ENCODE measurements at places on chromosomes 16 and 17.

DNA sequence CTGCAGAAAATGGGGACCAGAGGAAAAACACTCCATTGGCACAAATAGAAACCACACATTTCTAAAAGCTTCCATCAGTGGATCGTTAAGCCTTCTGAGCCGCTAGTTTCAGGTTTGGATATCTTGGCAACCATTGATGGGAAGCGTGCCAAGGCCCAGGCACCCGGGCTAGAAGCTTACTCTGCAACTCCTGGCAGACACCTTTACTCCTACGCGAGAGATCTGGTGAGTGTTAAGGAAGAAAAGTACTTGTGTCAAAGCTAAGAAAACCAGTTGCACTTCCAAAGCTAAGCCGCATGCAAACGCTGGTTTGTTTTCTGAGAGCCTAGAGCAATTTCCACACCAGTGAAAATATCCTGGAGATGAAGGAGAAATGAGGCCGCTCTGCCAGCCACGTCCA is 472.4 kb downstream of the PMP22 start:
- H3K27me3 ChIP-seq = peaks cover 7% of the 10 kb centered on the region
- DNase-seq = no peak
- H3K4me1 ChIP-seq = no peaks in the 10 kb centered on the region
- no peak overlapping the region for H3K4me3 ChIP-seq
- H3K36me3 ChIP-seq = no peaks in the 10 kb centered on the region
- no peak overlapping the region for H3K27ac ChIP-seq

DNA sequence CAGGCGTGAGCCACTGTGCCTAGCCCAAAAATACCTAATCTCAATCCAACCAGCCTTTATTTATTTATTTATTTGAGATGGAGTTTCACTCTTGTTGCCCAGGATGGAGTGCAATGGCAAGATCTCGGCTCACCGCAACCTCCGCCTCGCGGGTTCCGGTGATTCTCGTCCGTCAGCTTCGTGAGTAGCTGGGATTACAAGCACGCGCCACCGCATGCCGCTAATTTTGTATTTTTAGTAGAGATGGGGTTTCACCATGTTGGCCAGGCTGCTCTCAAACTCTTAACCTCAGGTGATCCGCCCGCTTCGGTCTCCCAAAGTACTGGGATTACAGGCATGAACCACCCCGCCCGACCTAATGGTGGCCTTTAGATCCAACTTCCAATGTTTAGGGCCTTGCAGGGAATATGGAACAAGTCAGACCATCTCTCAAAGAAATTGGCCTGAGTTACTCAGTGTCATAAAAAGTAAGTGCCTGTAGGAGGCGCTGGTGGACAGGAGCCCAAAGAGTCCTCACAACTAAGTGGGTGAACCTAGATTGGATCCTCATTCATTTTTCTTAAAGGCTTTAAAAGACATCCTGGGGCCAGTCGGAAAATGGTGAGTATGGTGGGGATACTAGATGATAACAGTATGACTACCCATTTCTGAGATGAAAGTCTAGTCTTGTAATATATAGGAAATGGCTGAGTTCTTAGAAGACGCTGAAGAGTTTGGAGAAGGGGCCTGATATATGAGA is 4.6 kb downstream of the ZSCAN10 start:
- peak; percentile 48 for DNase-seq
- no peaks in the 10 kb centered on the region for H3K27me3 ChIP-seq
- H3K4me1 ChIP-seq = peaks cover 36% of the 10 kb centered on the region
- no peaks in the 10 kb centered on the region for H3K36me3 ChIP-seq
- peak overlapping the region; percentile 13 for H3K4me3 ChIP-seq
- H3K27ac ChIP-seq = peak overlapping the region; percentile 84

DNA sequence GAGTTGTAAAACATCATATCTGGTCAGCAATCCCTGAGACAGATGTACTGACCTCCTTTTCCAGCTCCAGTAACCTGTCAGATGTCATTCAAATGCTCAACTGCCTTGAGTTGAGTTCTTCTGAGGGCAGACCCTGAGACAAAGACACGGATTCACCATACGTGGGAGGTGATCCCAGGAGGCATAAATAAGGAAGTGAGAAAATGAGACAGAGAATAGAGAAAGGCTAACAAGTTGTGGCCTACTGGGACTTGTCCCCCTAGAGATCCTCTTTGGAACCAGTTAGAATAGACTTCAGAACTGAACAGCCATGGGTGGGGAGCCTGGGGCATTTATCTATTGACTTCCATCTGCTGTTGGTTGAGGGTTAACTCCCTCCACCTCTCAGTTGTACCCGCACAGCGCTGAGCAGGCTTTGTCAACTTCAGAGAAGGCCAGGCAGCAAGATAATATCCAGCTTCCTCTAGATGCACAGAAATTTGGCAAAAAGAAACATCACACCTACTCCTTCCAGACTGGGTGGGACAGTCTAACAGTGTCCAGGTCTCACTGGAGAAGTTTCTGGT is 123.0 kb upstream of the DYNLRB2 start:
- peaks cover 14% of the 10 kb centered on the region for H3K27me3 ChIP-seq
- no peak overlapping the region for H3K4me3 ChIP-seq
- H3K4me1 ChIP-seq = no peaks in the 10 kb centered on the region
- H3K27ac ChIP-seq = no peak overlapping the region
- no peaks in the 10 kb centered on the region for H3K36me3 ChIP-seq

DNA sequence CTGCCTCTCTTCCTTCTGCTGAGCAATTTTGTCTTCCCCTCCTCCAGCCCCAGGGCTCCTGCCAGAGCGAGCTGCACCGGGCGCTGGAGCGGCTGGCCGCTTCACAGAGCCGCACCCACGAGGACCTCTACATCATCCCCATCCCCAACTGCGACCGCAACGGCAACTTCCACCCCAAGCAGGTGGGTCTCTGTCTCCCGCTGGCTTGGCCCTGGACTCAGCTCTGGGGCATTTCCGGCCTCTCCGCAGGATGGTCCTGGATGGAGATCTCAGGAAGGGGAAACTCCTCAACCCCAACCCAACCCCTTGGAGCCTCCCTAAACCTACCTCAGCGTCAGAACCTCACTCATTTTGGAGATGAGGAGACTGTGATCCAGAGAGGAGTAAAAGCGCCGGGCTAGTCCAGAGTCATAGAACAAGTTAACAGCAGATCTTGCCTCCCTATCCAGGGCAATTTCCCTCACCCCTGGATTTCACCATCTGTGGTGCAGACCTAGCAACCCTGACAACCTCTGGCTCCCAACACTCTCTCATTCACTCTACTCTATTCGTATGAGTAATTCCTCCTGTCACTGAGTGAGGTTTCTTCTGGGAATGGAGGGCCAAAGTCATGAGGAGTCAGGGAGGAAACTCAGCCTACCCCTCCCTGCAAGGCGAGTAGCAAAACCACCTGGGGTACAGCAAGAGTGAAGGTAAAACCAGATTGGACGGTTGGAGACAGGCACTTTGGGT is 10.8 kb downstream of the IGFBP4 start:
- H3K36me3 ChIP-seq = no peaks in the 10 kb centered on the region
- H3K4me1 ChIP-seq = no peaks in the 10 kb centered on the region
- no peaks in the 10 kb centered on the region for H3K27me3 ChIP-seq
- no peak for DNase-seq

DNA sequence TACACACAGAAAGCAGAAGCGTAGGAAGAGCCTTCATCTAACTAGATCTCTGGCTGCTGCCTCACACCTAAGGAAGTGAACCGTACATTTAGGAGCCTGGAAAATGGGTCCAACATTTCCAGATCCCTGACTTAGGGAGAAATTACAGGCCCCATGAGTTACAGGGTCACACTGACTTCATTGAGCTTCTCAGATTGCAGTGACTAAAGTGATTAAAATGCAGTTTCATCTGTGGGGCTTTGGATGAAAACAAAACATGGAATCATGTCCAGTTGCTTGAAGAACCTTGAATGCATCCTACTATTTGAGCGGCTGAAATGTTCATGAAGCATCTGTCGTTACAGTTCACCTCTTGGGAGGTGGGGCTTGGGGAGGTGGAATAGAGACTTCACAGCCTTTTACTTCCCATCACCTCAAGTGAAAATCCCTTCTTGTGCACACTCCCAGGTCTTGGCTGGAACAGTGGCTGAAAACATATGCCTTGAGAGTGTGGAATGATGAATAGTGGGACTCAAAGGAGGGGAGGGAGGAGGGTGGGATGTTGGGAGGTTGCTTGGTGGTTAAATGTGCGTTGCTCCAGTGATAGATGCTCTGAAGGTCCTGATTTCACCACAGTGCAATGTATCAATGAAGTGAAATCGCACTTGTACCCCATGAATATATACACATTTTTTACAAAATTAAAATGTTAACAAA is 19.7 kb downstream of the TEKT3 start:
- no peaks in the 10 kb centered on the region for H3K4me1 ChIP-seq
- H3K27ac ChIP-seq = no peak overlapping the region
- DNase-seq = no peak
- peaks cover 23% of the 10 kb centered on the region for H3K27me3 ChIP-seq
- no peak overlapping the region for H3K4me3 ChIP-seq

DNA sequence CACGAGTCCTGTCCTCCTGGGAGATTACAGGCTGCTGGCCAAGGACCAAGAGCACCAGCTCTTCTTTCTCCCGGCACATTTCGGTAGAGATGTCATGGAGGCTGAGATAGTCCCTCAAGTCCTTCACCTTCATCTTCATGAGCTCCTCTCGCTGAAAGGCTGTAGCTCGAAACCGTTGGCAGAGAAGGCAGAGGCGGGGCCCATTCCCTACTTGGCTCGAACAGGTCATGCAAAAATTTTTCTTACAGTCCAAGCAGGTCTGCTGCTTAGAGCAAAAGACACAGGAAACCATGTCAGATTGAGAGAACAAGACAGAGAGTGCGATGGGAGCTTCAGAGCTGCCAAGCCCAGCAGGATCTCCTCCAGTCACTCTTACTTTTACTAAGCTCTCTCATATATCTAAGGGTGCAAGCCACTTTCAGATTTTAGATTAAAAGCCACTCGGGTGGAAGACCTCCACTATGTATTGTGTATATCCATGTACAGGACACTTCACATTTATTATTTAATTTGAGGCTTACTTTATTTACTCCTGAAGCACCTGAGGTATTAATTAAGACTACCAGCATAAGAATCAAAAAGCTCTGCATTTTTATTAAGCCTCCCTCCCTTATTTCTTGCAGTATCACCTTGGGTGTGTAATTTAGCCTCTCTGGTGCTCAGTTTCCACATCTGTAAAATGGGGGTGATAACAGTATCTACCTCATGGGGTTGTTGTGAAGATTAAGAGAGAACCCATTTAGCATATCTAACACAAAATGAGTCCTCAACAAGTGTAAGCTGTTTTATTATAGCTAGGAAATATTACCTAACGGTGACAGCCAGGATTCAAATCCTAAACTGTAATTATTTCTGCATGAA is 41.4 kb downstream of the LIG3 start:
- H3K4me1 ChIP-seq = peaks cover 56% of the 10 kb centered on the region
- DNase-seq = no peak
- no peaks in the 10 kb centered on the region for H3K27me3 ChIP-seq
- peak overlapping the region; percentile 94 for H3K27ac ChIP-seq

DNA sequence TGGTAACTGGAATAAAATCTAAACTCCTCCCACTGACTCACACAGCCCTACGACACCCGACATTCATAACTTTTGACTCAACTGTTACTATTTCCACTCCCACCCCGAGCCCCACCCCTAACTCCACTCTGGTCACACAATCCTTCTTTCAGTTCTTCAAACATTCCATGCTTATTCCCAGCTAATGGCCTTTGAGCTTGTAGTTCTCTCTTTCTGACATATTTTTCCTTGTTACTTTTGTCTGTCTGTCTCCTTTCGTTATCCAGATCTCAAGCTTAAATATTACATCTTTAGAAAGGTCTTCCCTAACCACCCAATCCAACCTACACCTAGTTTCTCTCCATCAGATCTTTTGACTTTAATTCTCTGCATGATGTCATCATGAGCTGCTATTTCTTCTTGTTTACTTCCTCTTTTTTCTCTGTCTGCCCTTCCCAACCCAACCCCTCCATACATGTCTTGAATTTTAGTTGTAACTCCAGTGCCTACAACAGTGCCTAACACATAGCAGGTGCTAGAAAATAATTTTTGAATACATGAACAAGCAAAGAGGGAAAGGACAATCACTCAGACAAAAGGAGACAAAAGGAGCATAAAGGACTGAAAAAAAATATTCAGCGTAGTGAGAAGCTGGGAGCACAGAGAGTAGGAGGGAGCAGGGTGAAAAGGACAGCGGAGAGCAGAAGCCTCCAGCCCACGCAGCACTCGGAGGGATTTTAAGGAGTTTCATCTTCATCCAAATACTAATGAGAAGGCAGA is 65.2 kb upstream of the SMIM36 start:
- no peak for DNase-seq
- no peak overlapping the region for H3K4me3 ChIP-seq
- H3K27ac ChIP-seq = no peak overlapping the region
- no peaks in the 10 kb centered on the region for H3K36me3 ChIP-seq

GRCh38 chr16:51151961-51152663 is 1.0 kb upstream of the SALL1 start:
- no peaks in the 10 kb centered on the region for H3K36me3 ChIP-seq
- no peak overlapping the region for H3K27ac ChIP-seq
- H3K27me3 ChIP-seq = peaks cover 67% of the 10 kb centered on the region

GRCh38 chr17:55607731-55608341 is 96.6 kb upstream of the SMIM36 start:
- no peak overlapping the region for H3K4me3 ChIP-seq
- peaks cover 18% of the 10 kb centered on the region for H3K27me3 ChIP-seq
- no peaks in the 10 kb centered on the region for H3K36me3 ChIP-seq

DNA sequence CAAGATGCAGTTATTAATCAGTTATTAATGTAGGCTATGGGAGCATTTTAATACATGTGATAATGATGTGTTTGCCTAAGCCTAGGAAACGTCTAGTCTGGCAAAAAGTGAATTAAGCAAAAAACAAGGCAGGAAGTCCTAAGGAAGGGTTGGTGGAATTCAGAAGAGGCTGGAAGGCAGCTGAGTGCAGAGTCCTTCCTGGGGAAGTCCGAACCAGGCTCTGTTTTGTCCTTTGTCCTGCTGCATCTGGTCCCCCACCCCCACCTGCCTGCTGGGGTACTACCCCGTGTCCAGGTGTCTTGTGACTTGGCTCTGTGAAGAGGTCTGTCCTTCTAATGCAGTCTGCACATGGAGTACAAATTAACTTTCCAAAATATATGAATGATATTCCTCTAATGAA is 1.5 kb upstream of the MYH10 start:
- H3K36me3 ChIP-seq = no peaks in the 10 kb centered on the region
- peaks cover 35% of the 10 kb centered on the region for H3K27me3 ChIP-seq
- peak overlapping the region; percentile 4 for H3K4me3 ChIP-seq
- peaks cover 14% of the 10 kb centered on the region for H3K4me1 ChIP-seq
- no peak for DNase-seq

DNA sequence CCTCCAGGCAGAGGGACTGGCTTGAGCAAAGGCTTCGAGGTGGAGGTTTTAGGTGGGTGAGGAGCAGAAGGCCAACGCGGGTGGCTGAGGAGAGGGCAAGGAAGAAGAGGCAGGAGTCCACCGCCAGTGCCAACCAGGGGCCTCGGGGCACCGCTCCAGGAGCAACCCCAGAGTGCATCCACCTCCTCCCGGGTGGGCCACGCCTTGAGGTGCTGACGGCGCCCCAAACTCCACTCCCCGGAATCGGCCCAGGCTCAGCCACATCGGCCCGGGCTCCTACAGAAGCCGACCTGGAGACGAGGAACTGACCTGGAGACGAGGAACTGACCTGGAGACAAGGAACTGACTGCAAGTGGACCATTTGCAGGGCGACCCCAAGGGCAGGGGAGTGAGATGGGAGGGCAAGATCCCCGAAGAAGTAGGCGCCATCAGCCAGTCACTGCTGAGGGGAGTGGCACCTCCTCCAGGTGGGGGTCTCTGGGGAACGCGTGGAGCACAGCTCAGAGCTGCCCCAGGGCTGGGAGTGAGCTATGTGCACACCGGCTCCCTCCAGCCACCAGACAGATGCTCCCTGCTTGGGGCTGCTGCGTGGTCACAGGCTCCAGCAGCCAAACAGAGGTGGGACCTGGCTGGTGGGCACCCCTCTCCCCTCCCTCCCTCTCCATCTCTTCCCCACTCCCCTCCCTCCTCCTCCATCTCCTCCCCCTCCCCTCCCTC is 29.2 kb upstream of the CBFA2T3 start:
- H3K4me3 ChIP-seq = peak overlapping the region; percentile 29
- no peaks in the 10 kb centered on the region for H3K36me3 ChIP-seq
- DNase-seq = no peak
- H3K27ac ChIP-seq = no peak overlapping the region
- H3K4me1 ChIP-seq = peaks cover 11% of the 10 kb centered on the region

Measured in naive thymus-derived CD8-positive, alpha-beta T cell (primary cell).